Body of pancreas (tissue), 4 donors: ENCODE measurements at places on chromosomes 2 and 18.
A peak's percentile ranks its signal among the peaks of the same experiment; 100 is the strongest.

- H3K36me3 ChIP-seq, result no peaks in the 10 kb centered on the region
- H3K27ac ChIP-seq, result peak overlapping the region; percentile 25
- no peak for DNase-seq
- no peaks in the 10 kb centered on the region for H3K4me1 ChIP-seq
- H3K4me3 ChIP-seq, result no peak overlapping the region
Measured at GRCh38 chr2:46470114-46470628, 9.2 kb upstream of the TMEM247 start.

GRCh38 chr2:88959480-88960204 lies 268.2 kb downstream of the RPIA start:
- H3K4me1 ChIP-seq, result no peaks in the 10 kb centered on the region
- H3K27ac ChIP-seq, result no peak overlapping the region
- no peaks in the 10 kb centered on the region for H3K36me3 ChIP-seq

DNA sequence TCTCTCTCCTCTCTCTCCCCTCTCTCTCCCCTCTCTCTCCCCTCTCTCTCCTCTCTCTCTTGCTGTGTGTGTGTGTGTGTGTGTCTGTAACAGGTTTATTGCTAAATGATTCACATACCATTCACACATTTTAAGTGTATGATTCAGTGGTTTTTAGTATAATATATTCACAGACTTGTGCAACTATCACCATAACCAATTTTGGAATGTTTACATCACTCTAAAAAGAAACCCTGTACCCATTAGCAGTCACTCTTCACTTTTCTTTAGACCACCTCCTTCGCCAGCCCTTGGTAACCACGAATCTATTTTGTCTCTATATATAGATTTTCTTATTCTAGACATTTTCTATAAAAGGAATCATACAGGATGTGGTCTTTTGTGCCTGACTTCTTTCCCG lies 11.4 kb downstream of the THNSL2 start:
- DNase-seq, result no peak
- H3K27me3 ChIP-seq, result no peaks in the 10 kb centered on the region
- no peak overlapping the region for H3K4me3 ChIP-seq
- H3K4me1 ChIP-seq, result peaks cover 12% of the 10 kb centered on the region

DNA sequence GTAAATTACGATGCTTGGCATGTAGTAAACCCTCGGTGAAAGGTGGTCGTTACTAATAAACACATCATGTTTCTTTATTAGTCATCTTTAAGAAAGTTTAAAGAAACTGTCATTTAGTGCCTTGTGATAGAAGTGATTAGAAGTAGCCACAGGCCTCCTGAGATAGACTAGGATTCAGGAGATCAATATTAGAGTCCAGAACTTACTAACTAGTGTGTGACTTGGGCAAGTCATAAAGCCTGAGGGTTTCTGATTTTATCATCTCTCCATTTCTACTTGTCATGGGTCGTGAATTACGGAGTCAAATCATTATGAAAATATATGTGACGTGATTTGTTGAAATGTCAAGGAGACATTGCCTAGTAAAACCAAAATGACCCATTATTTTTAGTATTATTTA lies 6.7 kb downstream of the RPE start:
- H3K27ac ChIP-seq, result no peak overlapping the region
- H3K4me1 ChIP-seq, result peaks cover 28% of the 10 kb centered on the region
- no peak for DNase-seq
- no peak overlapping the region for H3K4me3 ChIP-seq
- H3K36me3 ChIP-seq, result no peaks in the 10 kb centered on the region

DNA sequence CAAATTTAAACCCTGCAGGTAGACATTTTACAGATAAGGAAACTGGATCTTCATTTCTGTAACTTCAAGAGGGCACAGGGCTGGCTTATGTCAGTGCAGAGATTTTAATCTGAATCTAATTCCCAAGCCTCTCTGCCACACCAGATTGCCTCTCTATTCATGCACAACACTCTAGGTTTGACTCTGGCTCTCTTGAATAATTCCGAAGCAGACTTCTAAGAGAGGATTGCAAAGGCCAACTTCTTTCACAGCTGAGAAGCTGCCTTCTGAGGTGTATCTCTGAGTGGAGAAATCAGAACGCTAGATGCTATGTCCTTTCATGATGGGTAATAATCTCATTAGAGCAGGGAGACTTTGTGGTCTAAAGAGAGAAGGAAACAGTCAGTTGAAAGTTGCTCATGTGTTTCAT lies 20.1 kb upstream of the MGAT5 start:
- peaks cover 35% of the 10 kb centered on the region for H3K4me1 ChIP-seq
- no peaks in the 10 kb centered on the region for H3K36me3 ChIP-seq
- DNase-seq, result no peak
- no peak overlapping the region for H3K4me3 ChIP-seq
